ENCODE measurements at places on chromosomes 3 and 15. TPM values are rescaled to one million over a fixed set of nuclear protein-coding genes. Genes with fewer than 3 reads are reported as not detected.

SERINC4 gene
- 0.18 TPM for total RNA-seq

DNA sequence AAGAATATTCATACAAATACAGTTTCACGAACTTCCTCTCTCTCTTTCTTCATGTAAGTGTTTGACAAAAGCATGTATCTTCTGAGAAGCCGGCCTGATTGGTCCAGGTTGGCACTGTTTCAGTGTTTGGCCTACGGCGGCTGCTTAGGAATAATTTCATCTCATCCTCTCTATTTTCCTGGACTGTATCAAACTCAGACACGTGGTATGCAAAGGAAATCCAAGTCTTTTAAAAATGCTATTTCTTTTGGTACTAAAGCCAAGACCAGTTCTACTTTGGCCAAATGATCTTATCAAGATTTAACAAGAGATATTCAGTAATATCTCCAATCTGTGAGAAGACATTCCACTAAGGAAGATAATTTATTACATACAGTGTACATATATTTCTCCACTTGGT is 152.8 kb downstream of the TIGIT start:
- no peak for DNase-seq

RASGRP1 gene
- 65.9 TPM for total RNA-seq

AP3B2 gene
- total RNA-seq: not detected

GRCh38 chr15:98899272-98900021 is 108.1 kb downstream of the PGPEP1L start:
- no peak for DNase-seq

DNA sequence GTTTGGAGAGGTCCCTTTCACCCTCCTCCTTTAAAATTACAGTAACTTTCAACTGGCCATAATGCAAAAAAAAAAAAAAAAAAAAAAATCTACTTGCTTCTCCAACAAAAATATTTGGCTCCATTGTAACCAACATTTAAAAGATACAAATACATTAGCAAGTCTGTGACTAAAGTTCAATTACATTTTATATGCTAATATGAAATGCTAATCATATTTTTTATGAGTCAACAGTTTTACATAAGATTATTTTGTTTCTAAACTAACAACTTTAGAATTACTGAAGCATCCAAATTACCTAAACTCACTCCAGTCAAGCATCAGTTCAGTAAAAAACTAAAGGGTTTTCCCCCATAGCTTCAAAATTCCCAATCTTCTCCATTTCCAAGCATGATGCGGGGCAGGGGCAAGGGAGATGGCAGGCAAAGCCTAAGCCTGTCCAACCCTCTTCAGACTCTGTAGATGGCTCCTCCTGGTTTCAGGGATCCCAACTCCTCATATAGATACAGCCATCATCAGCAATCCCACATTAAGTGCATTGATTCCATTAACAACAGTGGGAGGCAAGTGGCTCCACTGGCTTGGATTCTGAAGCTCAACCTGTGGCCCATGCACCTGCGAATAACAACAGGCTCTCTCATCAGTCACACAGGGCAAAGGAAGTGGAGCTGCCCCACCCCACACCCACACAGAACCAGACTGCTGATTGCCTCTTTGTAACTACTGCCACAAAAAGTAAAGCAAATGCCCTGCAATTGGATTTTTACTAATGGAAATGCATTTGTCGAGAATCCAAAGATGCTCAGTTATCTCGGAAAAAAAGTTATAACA is 15.0 kb downstream of the SFMBT1 start:
- DNase-seq: no peak

PTPRG gene
- total RNA-seq: 1.0 TPM

DNA sequence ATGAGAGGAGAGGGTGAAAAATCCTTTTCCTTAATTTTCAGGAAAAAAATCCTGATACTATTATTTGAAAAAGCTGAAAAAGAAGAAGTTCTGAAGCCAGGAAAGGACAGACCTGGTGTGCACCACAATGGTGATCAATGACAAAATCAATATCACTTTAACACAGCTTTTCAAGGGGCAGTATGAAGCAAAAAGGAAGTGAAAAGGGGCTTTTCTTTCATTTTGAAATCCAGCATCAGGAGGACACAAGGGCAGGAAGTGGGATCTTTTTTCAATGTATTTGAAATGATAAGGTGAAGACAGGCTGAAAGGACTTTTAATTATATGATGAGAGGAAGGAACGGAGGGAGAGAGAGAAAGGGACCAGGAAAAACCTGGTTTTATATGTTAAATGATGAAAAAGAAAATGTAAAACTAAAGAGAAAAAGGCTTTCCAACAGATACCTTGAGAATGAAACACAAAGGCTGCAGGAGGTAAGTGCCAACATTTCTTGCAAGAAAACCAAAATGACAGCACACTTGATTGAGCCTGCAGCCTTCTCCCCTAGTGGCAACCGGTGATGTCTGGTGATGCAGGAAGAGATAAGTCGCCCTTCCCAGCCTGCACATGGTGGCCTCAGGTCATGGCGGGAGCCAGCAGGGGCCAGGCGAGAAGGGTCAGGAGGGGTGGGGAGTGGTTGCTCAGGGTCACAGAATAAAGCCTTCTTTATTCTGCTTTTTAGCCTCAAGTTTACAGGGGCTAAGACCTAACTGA is 236.7 kb upstream of the WNT5A start:
- no peak for DNase-seq
